IMR-90 (cell line): ENCODE measurements at places on chromosomes 6 and 20.

- DNase-seq = peak; percentile 55
Observed at GRCh38 chr6:159646733-159647132, 46.3 kb downstream of the SOD2 start.

GRCh38 chr6:26029857-26030653, 57.2 kb upstream of the HFE start:
- no peak for DNase-seq

GRCh38 chr20:63330084-63330760, 30.9 kb downstream of the CHRNA4 start:
- no peak for DNase-seq

- DNase-seq = no peak
Observed at GRCh38 chr20:15986690-15987089, 586.6 kb downstream of the KIF16B start.

- no peak for DNase-seq
Observed at GRCh38 chr6:110075406-110075805, 97.3 kb downstream of the GPR6 start.

DNA sequence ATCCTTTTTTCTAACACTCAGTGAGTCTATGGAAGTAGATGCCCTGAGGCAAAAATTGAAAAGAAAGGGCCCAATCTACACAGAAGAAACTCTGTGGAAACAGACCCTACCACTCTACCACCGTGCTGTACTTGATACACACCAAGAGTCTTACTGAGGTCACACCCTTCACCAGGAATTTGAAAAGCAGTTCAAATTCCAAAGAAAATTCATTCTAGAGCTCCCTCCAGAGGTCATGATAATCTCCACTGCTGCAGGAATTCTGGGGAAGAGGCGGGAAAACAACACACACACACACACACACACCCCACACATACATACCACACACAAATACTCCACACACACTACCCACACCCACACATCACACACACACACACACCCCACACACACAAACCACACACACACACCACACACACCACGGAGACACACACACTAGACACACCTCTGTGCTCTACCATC, 336.8 kb downstream of the HDGFL1 start:
- DNase-seq = no peak

DNA sequence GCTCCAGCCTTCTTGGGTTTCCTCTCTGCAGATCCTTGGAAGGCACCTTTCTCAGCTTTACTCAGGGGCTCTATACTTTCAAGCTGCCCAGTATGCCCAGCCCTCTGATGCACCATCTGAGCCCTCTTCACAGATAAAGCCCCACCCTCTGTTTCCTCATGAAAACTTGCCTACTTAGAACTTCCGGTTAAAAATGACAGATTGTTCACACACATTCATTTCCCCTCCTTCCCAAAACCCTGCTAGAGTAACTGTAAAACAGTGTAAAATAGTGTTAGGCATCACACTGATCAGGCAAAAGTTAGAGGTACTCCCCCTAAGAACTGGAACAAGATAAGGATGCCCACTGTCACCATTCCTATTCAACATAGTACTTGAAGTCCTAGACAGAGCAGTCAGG, 14.0 kb upstream of the GCM1 start:
- DNase-seq = no peak

DNA sequence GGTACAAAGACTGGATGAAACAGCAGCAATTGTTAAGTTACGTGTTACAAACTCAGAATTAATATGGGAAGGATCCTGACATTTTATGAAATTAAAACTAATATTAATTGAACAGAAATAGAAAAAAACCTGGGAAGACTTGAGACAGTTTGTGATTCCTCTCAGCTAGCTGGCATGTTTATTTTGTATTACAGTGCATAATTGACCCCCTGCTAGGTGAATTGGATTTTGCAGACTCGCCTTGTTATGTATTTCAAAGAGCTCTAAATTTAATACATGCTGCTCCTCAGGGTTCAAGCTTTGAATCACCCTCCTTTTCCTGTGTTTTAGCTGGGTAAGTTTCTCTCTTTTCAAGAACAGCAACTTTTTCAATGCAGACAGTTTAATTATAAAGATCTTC, 339.4 kb downstream of the PLCB1 start:
- DNase-seq = no peak

DNA sequence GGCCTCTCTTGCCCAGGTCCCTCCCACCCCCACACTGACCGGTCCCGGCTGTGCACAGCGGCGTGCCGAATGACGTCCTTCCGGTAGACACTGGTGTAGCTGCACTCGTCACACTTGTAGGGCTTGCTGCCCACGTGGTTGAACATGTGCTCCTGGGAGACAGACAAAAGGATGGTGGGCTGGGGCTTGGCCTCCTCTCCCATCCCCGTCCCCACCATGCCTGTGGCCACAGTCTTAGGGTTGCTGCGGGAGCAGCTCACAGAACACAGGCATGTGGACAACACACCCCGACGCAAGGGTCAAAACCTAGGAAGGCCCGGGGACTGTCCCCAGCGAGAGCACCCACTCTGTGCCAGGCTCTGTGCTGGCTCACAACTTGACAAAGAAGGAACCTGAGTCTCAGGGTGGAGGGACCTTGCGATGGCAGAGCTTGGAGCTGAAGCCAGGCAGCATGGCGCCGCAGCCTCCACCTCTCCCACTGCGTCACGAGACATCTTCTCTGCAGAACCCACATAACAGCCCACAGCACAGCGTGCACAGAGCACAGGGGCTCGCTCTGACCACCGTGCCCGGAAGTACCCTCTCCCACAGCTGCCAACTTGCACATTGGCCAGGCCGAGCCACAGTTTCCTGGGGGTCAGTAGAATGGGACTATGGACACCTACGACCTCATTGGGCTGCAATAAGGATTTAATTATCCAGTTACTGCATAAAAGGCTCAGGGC, 9.8 kb downstream of the ZNF335 start:
- no peak for DNase-seq

GRCh38 chr6:28134015-28134414, 7.7 kb upstream of the ZKSCAN8 start:
- DNase-seq = peak; percentile 52

GRCh38 chr6:148461986-148462577, 119.4 kb downstream of the SASH1 start:
- DNase-seq = peak; percentile 82

DNA sequence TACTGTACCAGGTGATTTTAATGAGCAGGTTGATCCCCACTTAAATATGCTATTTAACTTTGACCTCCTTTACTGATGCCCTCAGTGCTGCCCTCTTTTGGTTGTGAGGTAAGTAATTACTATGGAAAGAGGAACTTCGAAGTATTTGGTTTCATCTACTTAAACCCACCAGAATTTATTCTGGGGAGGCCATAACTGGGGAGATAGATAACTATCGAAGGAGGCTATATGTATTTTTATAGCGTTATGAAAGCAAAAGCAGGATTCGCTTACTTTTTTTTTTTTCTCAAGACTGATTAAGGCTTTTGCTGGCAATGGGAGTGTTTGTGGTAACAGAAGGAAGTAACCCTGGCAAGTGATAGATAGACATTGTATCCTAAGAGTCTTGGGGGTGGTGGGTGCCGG, 168.9 kb upstream of the CENPW start:
- DNase-seq = peak; percentile 26

DNA sequence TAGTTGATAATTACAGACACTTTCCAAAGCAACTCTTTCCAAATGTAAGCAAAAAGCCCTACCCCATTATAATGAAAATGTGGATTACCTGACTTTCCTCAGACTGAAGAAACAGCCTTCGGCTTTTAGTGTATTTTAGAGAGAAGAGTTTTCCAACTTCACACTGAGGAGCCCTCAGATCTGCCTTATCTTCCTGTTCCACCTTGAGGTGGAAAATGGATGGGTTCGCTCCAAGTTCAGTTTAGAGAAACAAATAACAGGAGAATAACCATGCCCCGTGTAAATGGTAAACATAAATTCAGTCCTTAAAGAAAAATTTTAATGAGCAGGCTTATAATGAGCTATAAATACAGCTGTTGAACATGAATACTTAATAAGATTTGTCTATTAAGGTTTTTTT, 21.1 kb upstream of the MTHFD1L start:
- no peak for DNase-seq

- DNase-seq = no peak
Observed at GRCh38 chr6:90643381-90643780, 56.5 kb upstream of the MAP3K7 start.

- no peak for DNase-seq
Observed at GRCh38 chr6:43391440-43392031, 22.1 kb upstream of the ZNF318 start.

GRCh38 chr6:36533321-36533720, 14.0 kb downstream of the STK38 start:
- DNase-seq = peak; percentile 34
